Activated gamma-delta T cell treated with anti-CD3 and anti-CD28 coated beads, Interleukin-2, amount 50 U/mL, for 16 hours (primary cell): ENCODE measurements at places on chromosomes 2 and 18.

DNA sequence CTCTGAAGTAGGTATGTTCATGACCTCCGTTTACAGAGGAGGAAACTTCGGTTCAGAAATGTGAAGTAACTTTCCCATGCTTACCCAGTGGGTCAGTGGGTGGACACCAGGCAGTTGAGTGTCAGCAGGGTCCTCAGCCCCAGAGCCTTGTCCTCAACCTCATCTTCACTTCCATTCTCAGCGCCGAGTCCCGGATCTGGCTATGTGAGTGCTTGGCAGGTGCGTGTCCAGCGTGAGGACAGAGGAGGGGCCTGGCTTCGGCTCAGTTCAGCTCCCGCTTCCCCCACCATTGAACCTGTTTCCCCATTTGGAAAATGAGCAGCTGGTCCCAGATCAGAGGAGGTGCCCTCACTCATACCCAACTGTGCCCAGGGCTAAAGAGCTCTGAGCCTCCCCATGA, 267.6 kb downstream of the ATAD2B start:
- DNase-seq: no peak

- no peak for DNase-seq
These were observed 19.3 kb downstream of the TRABD2A start for GRCh38 chr2:84861539-84861938.

GRCh38 chr2:37375741-37376288, 31.4 kb downstream of the QPCT start:
- no peak for DNase-seq

GRCh38 chr2:38178556-38179419, 102.8 kb upstream of the CYP1B1 start:
- no peak for DNase-seq

- no peak for DNase-seq
These were observed 53.4 kb downstream of the WIPF1 start for GRCh38 chr2:174544156-174544555.

DNA sequence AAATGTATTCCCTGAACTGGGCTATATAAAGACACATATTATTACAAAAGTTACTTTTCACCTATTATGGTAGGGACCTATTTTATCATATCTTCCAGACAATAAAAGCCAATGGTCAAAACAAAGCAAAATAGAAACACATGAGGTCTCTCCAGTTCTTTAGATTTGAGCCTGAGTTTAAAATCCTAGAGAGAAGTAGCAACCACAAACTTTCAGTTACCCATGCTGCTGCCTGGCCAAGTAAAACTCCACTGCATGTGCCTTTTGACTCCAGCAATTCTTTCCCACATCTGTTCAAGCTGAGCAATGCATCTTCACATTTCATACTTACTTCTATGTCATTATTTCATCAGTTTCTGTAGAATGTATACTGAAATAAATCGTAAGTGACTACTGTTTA, 405.3 kb downstream of the STK39 start:
- DNase-seq: no peak

DNA sequence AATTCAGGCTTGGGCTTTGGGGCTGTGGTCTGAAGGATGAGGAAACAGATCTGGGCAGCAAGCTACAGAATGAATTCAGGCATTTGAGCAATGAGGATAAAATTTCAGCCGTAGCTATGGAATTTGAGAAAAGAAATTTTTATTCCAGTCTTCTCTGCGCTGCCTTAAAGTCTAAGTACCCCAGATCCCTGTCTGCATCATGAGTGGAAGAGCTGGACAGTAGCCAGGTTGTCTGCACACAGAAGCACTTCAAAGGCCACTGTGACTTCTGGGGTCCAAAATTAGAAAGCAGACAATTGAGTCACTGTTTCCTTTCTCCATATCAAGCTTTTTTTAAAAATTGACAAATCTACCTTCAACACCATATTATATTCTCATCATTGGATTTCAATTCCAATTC, 787.6 kb upstream of the GCFC2 start:
- DNase-seq: no peak
